ENCODE measurements at places on chromosomes 2 and 18.

DNA sequence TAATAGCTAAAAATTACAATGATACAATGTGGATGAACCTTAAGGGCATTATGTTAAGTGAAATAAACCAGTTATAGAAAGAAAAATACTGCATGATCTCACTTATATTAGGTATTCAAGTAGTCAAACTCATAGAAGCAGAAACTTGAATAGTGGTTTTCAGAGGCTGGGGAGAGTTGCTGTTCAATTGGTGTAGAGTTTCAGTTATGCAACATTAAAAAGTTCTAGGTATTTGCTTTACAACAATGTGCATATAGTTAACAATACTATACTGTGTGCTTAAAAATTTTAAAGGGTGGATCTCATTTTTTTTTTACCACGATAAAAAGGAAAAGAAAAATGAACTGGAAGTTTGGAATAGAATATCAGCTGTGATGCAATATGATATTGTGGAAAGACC lies 479.1 kb downstream of the SPAG16 start:
- DNase-seq: no peak

GRCh38 chr2:189347540-189347939 lies 93.7 kb upstream of the WDR75 start:
- DNase-seq: no peak

GRCh38 chr18:53566626-53567025 lies 657.8 kb downstream of the MBD2 start:
- no peak for DNase-seq

GRCh38 chr18:45639408-45639807 lies 24.1 kb downstream of the SLC14A2 start:
- DNase-seq: no peak

GRCh38 chr2:71534826-71535225 lies 81.5 kb downstream of the DYSF start:
- DNase-seq: no peak

- DNase-seq: no peak
These were observed 36.4 kb downstream of the ICOS start for GRCh38 chr2:203973000-203973399.

DNA sequence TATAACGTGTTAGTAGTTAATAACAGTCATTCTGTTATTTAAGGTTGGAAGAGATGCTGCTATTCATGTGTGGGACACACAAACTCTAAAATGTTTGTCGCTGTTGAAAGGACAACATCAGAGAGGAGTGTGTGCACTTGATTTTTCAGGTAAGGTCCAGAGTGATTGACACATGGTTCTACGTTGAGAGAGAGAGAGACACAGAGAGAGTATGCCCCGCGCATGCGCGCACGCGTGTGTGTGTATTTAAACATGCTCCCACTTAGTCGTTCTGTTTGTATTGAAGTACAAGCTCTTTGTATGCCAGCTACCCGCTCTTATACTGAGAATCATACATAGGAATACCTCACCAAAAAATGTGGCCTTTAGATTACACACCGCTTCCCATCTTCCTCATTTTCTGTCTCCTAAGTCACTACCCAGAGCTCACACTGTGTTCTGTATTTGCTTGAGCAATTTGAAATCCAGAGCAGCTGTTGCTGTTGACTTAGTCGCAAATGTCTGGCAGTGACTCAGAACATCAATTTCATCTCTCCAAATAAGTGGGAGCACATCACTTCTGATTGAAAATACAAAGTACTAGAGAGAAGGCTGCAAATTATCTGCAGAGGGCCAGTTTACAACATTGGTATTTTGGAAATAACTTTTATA lies 148.1 kb downstream of the EML6 start:
- no peak for DNase-seq
